Cortex of kidney (tissue), 1 donor: ENCODE measurements at places on chromosomes 7 and 10.

- no peak for DNase-seq
These were observed 66.6 kb downstream of the FZD1 start for GRCh38 chr7:91330866-91331265.

DNA sequence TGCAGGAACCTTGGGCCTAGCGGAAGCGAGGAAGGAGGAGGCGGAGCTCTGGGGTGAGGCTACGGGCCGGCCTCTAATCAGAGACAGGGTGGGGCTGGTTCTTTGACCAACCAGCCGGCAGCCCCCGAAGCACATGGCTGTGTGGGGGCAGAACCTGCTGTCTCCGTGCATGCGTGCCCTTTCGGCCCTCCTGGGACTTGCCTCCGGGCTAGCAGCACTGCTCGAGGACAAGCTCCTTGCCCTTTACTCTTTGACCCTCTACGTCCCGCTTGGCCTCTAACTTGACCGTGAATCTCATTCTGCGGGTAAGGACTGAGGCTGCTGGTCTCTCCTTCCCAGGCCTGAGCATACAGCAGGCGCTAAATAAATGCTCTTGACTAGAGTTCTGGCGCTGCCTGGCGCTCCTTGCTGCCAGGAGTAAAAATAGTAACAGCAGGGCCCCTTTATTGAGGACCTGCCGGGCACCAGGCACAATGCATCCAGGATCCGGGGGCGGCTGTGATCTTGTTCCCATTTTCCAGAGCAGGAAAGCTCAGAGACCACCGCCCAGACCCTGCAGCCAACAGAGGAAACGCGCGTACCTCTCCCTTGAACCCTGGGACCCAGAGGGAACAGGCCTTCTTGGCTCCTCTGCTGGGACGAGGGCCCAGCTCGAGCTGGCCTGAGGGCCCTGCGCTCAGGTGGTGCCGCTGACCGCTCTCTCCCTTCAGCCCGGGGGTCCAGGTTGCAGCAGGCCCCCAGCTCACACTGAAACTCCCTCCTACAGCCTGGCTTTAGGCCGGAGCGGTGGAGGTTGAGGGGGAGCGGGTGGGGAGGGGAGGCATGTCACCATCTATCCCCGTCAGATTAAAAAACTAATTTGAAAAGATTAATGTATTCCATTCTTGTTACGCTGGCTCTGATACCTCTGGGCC is 2.7 kb upstream of the COMTD1 start:
- no peak for DNase-seq

DNA sequence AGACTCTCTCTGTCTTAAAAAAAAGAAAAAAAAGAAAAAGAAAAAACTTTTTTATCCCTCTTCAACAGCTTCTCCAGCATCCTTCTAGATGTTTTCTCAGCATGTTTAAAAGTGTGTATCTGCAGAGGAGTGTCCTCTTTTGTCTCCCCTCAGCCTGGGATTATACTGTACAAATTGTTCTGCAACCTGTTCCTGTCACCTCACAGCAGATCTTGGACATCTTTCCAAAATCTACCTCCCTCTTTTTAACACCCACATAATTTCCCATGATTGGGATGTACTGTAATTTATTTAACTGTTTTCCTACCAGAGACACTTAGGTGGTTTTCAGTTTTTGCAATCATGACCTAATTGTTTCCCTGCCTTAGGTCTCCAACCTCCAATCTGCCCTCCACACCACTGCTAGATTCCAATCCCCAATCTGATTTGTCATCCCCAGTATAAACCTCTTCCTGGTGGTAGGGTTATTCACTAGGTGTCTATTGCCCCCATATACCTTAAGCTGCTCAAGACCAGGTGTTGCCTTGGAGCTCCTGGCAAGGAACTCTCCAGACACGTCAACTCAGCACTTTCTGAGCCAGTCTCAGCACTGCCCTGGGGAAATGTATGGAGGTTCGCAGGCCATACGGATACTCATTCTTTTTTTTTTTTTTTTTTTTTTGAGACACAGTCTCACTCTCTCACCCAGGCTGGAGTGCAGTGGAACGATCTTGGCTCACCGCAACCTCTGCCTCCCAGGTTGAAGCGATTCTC is 17.6 kb upstream of the DDIT4 start:
- no peak for DNase-seq

GRCh38 chr7:25844102-25844870 is 307.7 kb upstream of the NFE2L3 start:
- no peak for DNase-seq

DNA sequence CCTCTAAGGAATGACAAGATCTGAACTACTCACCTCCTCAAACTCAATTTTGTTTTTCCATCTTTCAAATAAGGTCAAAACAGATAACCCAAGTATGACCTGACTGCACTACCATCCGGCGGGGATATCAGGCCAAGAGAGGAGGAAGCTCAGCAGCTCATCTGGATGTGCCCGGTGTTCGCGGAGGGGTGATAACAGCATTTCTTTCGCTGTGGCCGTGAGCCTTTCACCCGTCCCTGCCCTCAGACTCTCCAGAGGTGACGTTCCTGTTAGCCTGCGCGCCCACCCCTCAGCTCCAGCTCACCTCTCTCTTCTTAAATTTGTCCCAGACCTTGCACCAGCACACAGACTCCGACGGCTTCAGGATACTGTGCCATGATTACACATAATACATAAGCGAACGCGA is 526 bp downstream of the ZNF248 start:
- DNase-seq = no peak

- no peak for DNase-seq
These were observed 18.0 kb downstream of the TAS2R40 start for GRCh38 chr7:143239813-143240212.

DNA sequence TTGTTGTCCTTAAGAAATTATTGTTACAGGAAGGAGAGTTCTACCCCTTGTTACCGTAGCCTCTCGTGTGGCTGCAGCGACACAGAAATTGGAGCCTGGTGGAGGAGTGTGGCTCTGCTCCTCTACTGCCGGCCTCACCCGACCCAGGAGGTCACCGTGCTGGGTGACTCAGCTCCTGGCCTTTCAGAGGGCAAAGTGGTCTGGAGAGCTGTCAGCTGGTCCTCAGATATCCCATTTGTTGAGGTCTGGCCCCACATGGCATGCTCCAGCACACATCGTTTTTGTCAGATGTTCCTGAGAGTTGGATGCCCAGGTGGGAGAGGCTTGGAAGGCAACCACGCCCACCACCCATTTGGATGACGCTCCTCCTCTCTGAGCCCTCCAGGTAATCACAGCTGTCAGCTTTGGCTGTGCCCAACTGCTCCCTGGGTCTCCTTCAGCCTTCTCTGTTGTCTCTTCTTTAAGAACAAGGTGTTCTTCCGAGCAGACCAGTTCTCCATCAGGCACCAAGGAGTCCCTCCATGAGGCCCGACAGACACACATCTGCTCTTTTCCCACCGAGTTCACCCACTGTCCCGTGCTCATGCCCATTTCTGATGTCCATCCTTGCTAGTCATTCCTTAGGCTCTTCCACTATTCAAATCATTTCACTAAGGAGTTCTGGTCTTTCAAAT is 80.3 kb downstream of the RAMP3 start:
- DNase-seq = no peak
